Glutamatergic neuron (in vitro differentiated cells): ENCODE measurements at places on chromosomes 3 and 15. TPM values are rescaled to one million over a fixed set of nuclear protein-coding genes. Genes with fewer than 3 reads are reported as not detected.

DNA sequence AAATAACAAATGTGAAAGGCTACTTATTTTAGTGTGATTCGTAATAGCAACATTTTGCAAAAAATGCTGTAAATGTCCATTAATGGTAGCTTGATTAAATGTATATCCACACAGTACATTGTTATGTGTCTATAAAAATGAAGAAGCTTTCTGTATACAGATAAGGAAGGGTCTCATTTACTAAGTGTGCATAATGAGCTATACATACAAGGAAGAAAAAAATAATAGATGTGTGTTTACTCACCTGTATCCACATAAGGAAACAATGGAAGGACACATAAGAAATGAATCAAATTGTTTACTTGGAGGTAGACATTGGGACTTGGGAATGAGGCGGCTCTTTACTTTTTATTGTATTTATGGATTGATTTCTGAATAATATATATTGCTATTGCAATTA lies 34.9 kb downstream of the MED12L start:
- no peak for DNase-seq
- H3K27ac ChIP-seq = no peak overlapping the region
- H3K27me3 ChIP-seq = no peaks in the 10 kb centered on the region
- H3K36me3 ChIP-seq = no peaks in the 10 kb centered on the region

DNA sequence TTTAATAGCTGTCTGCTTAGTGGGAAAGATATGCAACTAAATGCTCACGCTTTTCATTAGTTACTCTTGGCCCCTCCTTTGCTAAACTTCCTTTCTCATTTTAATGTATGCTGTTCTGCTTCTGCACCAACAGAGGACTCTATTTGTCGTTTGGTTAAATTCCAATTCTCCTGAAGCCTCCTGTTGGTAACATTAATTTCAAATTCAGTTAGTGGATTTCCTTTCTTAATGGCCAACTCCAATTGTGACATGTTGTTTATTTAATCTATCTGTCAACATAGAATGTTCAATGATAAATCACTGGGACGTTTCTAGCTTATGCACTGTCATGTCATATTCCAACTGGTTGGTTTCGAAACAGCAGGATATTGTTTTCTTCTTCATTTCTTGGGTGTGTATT lies 467.4 kb upstream of the BCHE start:
- H3K36me3 ChIP-seq = no peaks in the 10 kb centered on the region
- DNase-seq = no peak
- no peaks in the 10 kb centered on the region for H3K4me1 ChIP-seq
- H3K27me3 ChIP-seq = no peaks in the 10 kb centered on the region
- H3K27ac ChIP-seq = no peak overlapping the region

DNA sequence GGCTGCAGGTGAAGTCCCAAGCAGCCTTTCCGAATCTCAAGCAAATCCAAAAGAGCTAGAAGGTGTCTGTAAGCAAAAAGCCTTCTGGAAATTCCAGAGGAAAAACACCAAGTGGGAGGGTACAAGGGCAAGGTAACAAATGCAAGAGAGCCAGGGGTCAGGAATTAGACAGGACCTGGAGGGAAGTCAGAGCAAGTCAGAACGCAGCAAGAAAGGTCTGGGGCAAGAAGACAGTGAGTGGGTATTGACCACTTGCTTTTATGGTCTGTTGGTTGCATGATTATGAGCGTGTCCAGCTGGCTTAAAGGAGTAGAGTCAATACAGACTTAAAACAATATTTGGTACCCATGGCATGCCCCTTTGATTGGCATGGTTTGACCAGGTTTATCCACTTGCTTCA lies 66.7 kb upstream of the OXTR start:
- peaks cover 18% of the 10 kb centered on the region for H3K4me1 ChIP-seq
- no peak for DNase-seq
- peak overlapping the region; percentile 37 for H3K27ac ChIP-seq

- no peaks in the 10 kb centered on the region for H3K36me3 ChIP-seq
- peaks cover 9% of the 10 kb centered on the region for H3K4me1 ChIP-seq
- no peak overlapping the region for H3K27ac ChIP-seq
These were observed 26.0 kb downstream of the PLA2G4F start for GRCh38 chr15:42130246-42130986.

- peaks cover 1% of the 10 kb centered on the region for H3K4me1 ChIP-seq
- no peaks in the 10 kb centered on the region for H3K27me3 ChIP-seq
- no peaks in the 10 kb centered on the region for H3K36me3 ChIP-seq
- H3K27ac ChIP-seq = no peak overlapping the region
- DNase-seq = no peak
These were observed 75.2 kb upstream of the SLC4A7 start for GRCh38 chr3:27559381-27559780.

DNA sequence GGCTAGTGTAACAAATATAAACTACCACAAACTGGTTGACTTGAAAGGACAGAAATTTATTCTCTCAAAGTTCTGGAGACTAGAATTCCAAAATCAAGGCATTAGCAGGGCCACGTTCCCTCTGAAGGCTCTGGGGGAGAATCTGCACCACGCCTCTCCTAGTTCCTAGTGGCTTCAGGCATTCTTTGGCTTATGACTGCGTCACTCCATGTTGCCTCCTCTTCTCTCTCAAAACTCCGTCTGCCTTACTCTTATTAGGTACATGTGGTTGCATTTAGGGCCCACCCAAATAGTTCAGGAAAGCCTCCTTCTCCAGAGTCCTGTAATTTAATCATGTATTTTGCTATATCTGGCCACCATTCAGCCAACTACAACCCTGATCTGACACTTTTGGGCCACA lies 174.8 kb downstream of the PEX5L start:
- no peak for DNase-seq
- no peak overlapping the region for H3K27ac ChIP-seq
- no peaks in the 10 kb centered on the region for H3K27me3 ChIP-seq
- no peaks in the 10 kb centered on the region for H3K36me3 ChIP-seq
- H3K4me3 ChIP-seq = no peak overlapping the region

DNA sequence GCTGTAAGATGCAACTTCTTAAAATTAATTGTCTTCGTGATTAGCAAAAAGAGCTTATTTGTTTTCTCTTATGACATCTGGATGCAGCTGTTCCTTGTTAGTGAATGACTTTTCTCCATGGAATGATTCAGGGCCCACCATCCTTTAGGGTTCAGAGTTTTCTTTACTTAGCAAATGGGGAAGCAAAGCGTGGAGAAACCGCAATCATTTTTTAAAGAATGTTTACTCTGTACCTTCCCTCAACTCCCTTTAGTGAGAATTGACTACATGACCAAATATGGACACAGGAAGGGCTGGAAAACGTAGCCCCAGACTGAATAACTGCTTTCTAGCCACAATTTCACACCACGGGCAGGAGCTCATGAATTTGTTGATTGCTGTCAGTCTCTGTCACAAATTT lies 130.1 kb downstream of the EDEM1 start:
- no peak overlapping the region for H3K27ac ChIP-seq
- no peak overlapping the region for H3K4me3 ChIP-seq
- no peak for DNase-seq
- H3K4me1 ChIP-seq = no peaks in the 10 kb centered on the region
- H3K36me3 ChIP-seq = no peaks in the 10 kb centered on the region

DNA sequence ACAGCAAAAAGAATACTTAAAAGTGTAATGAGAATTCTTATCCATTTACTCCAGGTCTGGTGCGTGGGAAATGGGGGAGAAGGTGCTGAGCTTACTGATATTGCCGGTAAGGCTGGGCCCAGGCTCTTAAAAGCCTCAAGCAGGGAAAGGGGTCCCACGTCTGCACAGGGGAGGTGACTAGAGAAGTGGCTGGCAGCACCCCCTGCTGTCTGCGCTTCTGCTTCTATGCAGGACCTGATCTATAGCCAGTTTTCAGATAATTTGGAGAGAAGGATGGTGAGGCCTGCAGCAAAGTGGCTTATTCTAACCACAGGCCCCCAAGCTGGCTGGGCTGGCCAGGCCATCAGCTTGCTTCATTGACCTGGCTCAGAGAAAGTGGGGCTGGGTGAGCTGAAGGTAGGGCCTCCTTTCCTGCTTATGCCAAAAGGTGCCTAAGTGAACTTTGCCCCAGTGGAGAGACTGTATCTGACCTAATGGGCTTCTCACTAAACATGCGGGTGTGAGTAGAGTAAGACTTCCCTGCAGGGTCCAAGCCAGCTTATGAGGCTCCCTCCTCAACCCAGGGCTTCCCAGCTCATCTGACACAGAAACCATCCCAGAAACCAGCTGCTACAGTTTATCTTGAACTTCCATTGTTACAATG lies 30.9 kb upstream of the ATP1B3 start:
- H3K27me3 ChIP-seq = peaks cover 4% of the 10 kb centered on the region
- no peaks in the 10 kb centered on the region for H3K36me3 ChIP-seq

DNA sequence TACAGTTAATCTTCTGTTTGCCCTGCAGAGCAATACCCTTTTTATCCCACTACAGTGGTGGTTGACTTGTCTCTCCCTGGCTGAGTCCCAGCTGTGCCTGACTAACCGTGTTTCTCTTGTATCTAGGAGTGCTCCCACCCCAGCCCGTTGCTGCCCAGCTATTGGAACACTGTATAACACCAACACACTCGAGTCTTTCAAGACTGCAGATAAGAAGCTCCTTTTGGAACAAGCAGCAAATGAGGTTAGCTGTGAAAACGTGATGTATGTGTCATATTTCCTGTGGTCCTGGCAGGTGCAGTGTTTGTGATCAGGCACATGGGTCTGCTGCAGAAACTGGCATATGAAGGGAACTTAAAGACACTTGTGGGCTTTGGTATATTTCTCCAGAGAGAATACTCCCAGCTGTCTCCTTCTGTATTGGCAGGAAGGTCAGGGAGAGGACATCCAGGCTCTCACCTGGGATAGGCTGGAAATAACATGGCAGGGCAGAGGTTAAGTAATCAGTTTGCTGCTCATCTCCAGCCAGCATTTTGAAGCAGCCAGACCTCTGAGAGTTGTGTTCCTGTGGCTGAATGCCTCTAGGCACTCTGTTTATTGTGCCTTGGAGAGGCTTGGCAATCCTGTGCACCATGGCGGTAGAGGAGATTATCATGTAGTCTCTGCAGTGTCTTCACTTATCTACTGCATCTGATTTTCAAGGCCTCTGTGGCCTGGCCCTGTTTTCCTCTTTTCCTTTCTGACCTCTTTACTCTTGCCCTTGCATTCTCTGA lies 34.8 kb downstream of the ATG7 start:
- H3K27ac ChIP-seq = no peak overlapping the region
- no peak for DNase-seq
- H3K27me3 ChIP-seq = no peaks in the 10 kb centered on the region
- no peaks in the 10 kb centered on the region for H3K36me3 ChIP-seq
- H3K4me1 ChIP-seq = peaks cover 5% of the 10 kb centered on the region

DNA sequence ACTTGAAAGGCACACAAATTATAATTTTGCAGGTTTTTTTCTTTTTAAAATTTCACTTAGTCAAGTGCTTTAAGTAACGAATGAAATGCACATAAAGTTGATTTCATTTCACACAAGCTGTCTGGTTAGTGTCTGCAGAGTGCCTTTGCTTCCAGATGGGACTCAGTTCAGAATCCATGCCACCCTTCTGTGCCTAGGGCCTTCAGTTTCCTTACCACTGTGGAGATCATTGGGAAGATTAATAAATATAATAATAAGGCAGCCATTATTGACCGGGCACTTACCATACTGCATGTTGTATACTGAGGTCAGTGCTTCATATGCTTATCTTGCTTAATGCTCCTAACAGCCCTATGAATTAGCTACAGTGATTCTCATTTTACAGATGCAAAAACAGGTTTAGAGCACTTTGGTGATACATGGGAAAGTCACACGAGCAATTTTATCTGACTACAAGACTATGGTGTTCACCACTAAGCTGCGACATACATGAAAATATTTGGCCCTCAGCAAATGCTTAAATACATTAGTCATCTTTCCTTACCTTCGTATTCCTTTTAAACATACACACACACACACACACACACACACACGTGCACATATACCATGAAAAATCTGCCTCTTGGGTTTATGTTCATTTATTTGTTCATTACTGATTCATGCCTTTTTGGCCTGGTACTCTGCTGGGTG lies 3.1 kb downstream of the NMNAT3 start:
- H3K27me3 ChIP-seq = peaks cover 3% of the 10 kb centered on the region
- no peaks in the 10 kb centered on the region for H3K36me3 ChIP-seq

GRCh38 chr15:69586721-69587120 lies 134.1 kb downstream of the RPLP1 start:
- no peak overlapping the region for H3K27ac ChIP-seq
- no peak for DNase-seq
- peaks cover 5% of the 10 kb centered on the region for H3K4me1 ChIP-seq
- H3K27me3 ChIP-seq = peaks cover 3% of the 10 kb centered on the region
- peaks cover 3% of the 10 kb centered on the region for H3K36me3 ChIP-seq
- H3K4me3 ChIP-seq = no peak overlapping the region

The CPEB1 gene
- total RNA-seq = 15.2 TPM

GRCh38 chr15:58407236-58407775 lies 24.5 kb upstream of the LIPC start:
- DNase-seq = no peak
- no peaks in the 10 kb centered on the region for H3K36me3 ChIP-seq
- H3K27ac ChIP-seq = no peak overlapping the region
- H3K4me3 ChIP-seq = no peak overlapping the region

The MDFIC2 gene
- not detected for total RNA-seq

DNA sequence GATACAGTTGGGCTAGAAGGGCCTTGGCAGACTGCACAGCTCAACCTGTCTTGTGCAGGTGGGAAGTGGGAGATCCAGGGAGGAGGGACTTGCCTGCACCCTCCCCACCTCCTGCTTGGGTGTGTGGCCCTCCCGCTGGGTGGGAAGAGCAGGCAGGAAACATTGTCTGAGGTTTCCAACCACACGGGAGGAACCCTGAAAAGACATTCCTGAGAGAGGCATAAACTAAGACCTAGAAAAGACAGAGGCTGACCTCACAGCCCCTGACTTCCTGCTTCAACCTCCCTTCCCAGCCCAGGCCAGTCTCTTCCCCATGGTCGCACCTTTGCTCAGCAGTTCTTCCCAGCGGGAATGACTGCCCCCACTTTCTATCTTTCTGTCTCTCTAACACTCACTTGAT lies 46.3 kb upstream of the INSYN1 start:
- peaks cover 4% of the 10 kb centered on the region for H3K4me1 ChIP-seq
- peaks cover 3% of the 10 kb centered on the region for H3K27me3 ChIP-seq
- H3K27ac ChIP-seq = no peak overlapping the region
- DNase-seq = no peak
- no peak overlapping the region for H3K4me3 ChIP-seq
- peaks cover 6% of the 10 kb centered on the region for H3K36me3 ChIP-seq

DNA sequence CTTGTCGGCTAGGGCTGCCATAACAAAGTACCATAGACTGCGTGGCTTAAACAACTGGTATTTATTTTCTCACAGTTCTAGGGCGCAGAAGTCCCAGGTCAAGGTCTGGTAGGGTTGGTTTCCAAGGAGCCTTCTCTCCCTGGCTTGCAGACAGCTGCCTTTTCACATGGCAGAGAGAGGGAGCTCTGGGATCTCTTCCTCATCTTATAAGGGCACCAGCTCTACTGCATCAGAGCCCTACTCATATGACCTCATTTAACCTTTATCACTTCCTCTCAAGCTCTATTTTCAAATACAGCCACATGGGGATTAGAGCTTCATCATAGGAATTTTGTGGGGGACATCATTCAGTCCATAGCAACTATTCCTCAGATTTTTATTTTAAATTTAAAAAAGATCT lies 17.6 kb upstream of the PAQR9 start:
- H3K27ac ChIP-seq = no peak overlapping the region
- H3K27me3 ChIP-seq = peaks cover 3% of the 10 kb centered on the region
- H3K4me3 ChIP-seq = no peak overlapping the region
- peaks cover 7% of the 10 kb centered on the region for H3K36me3 ChIP-seq
- DNase-seq = no peak

The THAP10 gene
- 3.3 TPM for total RNA-seq

The LSAMP gene
- total RNA-seq = 67.1 TPM

The NEK10 gene
- total RNA-seq = 1.5 TPM

GRCh38 chr15:69668963-69669362 lies 216.3 kb downstream of the RPLP1 start:
- no peak for DNase-seq
- peaks cover 30% of the 10 kb centered on the region for H3K4me1 ChIP-seq
- no peak overlapping the region for H3K4me3 ChIP-seq
